Natural killer cell (primary cell): ENCODE measurements at places on chromosomes 11 and 22. TPM values are rescaled to one million over a fixed set of nuclear protein-coding genes. Genes with fewer than 3 reads are reported as not detected.

FXYD6 gene
- total RNA-seq: 0.20 TPM

- no peak for DNase-seq
Measured at GRCh38 chr11:70242885-70243284, 27.6 kb upstream of the PPFIA1 start.

GRCh38 chr11:8062781-8063257, 18.2 kb upstream of the TUB start:
- no peak for DNase-seq

GRCh38 chr22:35604621-35605368, 12.3 kb downstream of the MB start:
- DNase-seq: no peak

- no peak for DNase-seq
Measured at GRCh38 chr11:118232659-118233058, 7.8 kb upstream of the JAML start.

GRCh38 chr22:19514831-19515565, 9.2 kb downstream of the CLDN5 start:
- no peak for DNase-seq

ESAM gene
- 1.5 TPM for total RNA-seq

DNA sequence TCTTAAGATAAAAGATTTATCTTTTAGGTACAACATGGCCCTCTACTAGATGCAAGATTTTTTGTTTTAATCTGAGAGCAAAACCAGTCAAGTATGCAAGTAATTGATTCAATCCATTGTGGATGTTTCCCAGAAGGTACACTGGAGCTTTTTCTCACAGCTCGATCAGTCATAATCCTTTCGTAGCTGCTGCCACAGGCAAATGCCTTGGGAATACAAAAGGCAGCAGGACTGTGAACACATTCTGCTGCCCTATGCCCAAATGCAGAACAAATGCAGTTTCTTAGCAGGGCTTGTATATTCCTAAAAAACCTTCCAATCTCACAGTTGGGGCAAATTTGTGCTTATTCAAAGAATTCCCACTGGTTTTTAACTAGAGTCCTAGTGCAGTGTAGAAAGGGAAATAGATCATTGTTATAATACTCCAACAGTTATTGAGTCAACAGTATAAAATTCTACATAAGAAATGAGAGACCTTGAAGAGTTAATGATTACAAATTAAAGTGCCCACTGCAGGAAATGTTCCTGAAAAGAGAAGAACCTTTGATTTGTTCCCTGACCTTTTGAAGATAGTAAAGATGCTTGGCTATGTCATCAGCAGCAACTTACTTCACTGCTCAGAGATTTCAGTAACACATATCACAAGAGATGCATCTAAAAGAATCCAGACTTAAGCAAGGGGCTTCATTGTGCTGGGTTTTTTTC, 14.1 kb downstream of the LPXN start:
- DNase-seq: no peak

C22orf23 gene
- total RNA-seq: not detected

- DNase-seq: no peak
Measured at GRCh38 chr11:27204529-27204928, 158.5 kb downstream of the CCDC34 start.

GLB1L2 gene
- 0.57 TPM for total RNA-seq
